ENCODE measurements at places on chromosomes 7 and 10.

- no peak for DNase-seq
These were observed 236.0 kb downstream of the TNS3 start for GRCh38 chr7:47345857-47346298.

DNA sequence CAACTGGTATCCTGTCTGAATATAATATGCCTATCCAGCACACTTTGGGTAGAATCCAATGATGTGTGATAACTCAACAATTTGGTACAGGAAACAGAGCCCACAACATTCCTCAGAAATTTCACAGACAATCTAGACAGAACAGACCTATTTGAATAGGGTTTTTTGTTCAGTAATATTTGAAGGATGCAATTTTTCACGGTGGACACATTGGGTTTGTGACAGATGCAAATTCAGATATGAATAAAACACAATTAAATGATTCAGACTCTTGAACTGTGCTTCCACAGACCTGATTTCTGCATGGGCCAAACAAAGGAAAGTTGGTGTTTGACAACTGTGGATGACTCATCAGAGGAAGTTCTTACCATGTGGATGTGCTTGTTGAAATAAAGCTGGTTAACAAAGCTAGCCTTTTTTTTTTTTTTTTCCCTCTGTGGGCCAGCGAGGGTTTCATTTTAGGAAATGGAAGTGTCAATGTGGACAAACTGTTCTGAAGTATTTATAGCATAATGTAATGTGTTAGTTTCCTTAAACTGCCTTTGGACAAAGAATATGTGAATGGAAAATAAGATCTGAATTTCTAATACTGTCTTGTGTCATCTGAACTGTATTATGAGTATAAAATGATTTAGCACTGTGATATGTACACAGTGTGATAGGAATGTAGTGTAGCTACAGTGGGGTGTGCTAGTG, 43.2 kb upstream of the FAM133B start:
- no peak for DNase-seq

GRCh38 chr10:103724771-103725170, 130.6 kb downstream of the SH3PXD2A start:
- DNase-seq = no peak

DNA sequence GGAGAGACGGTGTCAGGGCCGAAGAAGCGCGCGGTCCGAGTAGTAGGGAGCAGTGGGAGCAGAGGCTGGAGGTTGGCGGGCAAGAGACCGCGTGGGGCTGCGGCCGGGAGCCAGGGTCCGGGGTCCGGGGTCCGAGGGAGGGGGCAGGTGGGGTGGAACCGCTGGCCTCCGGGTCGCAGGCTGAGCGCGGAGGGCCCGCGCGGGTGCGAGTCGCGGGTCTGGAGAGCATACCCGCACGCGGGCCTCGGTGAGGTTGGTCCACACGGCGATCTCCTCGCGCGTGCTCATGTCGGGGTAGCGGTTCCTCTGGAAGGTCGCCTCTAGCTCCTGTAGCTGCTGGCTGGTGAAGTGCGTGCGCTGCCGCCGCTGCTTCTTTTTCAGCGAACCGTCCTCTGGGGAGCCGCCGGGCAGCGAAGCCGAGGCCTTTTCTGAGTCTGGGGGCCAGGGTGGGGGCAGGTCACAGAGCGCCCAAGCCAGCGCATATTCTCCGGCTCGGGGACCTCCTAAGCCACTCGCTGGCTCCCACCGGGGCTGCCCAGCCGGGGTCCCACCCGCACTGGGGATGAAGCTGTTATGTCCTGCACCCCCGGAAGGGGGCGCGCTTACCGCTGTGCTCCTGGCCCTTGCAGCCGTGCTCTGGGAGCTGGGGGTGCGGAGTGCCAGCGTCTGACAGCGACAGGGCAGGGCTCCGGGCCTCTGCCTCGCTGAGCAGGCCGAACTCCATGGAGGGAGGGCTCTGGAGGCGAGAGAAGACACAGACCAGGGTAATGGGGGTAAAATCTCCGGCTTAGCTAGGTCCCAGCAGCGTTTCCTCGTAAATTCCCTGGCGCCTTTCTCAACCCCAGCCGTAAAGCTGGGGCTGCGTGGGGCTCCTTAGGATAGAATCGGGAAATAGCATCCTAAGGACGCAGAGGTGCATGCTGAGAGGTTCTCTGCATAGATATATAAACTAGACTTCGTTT, 5.5 kb downstream of the ELOVL3 start:
- DNase-seq = peak; percentile 89

- DNase-seq = no peak
These were observed 147.6 kb upstream of the CSTF2T start for GRCh38 chr10:51846856-51847506.

Data from WTC11 (cell line).